SW 1271 (cell line): ENCODE measurements at places on chromosomes 5 and 9.

DNA sequence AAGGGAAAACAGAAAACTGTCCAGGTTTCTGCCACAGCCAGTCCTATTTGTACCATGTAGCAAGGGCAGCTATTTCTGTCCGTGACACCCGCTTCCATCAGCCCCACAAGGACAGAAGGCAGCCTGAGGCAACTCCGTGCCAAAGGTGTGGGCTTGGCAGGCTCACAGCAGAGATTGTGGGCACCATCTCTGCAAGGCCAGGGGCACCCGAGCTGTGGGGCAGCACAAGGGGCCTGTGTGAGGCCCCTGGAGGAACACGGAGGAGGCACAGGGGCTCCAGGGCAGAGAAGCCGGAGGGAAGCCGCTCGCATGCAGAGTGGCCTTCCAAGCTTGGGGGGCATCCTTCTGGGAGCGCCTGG is 43.5 kb downstream of the COL23A1 start:
- no peak for DNase-seq

GRCh38 chr5:131747180-131748105 is 49.4 kb downstream of the FNIP1 start:
- DNase-seq: no peak

DNA sequence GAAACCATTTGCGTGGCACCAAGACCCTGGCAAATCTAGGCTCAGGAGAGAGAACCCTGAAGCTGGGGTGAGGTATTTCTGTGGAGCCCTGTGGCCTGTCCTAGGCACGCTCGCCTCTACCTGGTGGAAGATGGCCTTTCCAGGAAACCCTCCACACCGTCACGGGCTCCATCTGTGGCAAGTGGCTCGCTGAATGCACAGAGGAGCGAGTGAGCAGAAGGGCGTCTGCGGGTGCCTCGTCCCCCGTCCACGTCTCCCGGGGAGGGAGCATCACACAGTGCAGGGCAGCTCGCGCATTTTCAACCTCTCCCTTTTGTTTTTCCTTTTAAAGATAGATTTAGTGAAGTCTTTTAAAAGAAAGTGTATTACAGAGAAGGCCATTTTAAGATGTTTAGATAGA is 25.3 kb upstream of the RASGEF1C start:
- DNase-seq: no peak

- DNase-seq: no peak
These were observed 120.7 kb upstream of the OTULINL start for GRCh38 chr5:14460844-14461398.

DNA sequence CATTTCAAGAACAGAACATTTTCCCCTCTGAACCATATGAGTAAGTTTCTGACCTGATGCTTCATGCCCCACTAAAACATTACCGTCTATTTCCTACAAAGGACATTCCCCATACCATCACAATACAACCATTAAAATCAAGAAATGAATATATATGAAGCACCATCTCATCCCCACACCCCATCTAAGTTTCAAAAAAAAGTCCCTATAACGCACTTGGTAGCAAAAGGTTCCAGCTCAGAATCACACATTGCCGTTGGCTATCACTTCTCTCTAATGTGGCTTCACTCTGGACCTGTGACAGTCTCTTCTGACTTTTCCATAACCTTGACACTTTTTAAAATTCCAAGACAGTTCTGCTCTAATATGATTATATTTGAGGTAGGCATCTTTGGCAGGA is 5.9 kb downstream of the EMB start:
- DNase-seq: no peak

GRCh38 chr5:133222040-133222439 is 170.2 kb downstream of the HSPA4 start:
- DNase-seq: no peak

DNA sequence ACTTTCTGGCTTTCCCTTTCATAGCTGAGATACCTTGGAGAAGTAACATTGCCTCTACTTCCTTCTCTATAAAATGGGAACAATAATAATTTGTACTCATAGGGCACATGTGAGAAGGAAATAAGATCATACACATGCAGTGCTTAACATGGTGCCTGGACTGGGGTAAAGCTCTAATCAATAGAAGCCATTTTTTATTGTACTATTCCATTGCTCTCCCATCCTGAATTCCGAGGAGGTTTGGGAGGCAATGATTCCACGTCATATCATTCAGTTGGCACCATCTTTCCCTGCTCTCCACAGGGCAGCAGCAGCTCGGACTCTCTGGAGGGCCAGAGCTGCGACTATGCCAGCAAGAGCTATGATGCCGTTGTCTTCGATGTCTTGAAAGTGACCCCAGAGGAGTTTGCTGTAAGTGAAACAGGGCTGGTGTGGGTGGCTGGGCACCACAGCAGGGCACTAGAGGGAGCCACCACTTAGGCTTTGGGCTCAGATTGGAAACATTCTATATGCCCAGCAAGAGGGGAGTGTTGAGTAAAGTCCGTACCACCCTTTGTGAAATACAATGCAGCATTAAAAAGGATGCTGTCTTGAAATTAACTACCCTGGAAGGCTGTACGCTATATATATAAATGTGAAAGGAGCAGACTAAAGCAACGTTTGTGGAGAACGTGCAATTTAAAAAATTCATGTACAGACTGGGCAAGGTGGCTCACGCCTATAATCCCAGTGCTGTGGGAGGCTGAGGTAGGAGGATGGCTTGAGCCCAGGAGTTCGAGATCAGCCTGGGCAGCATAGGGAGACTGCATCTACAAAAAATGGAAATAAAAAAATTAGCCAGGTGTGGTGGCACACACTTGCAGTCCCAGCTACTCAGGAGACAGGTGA is 51.2 kb downstream of the RALGPS1 start:
- DNase-seq: no peak

GRCh38 chr9:126582427-126582826 is 31.3 kb upstream of the LMX1B start:
- DNase-seq: no peak

DNA sequence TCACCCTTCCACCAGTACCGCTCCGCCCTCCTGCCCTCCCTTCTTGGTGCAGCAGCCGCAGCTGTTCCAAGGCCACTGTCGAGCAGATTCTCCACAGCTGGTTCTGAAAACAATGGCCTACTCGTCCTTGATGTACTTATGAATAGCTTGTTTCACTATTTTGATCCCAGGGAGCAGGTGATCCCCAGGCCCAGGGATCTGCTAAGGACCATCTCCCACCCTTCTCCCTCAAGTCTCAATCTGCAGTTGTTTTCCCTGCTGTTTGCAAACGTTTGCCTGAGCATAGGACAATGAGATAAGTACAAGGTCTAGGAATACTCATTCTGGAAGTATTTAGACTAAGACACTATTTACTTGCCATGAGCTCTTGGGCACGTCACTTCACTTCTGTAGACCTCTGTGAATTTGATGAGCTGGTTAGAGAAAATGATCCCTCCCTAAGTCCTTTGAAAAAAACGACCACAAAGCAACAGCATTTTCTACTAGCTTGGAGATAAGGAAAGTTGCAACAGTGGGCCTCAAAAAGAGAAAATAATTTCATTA is 1.8 kb downstream of the LURAP1L start:
- DNase-seq: peak; percentile 39

- DNase-seq: peak; percentile 100
These were observed 91.5 kb upstream of the DNAH5 start for GRCh38 chr5:14035859-14036503.

- no peak for DNase-seq
These were observed 309.3 kb downstream of the BNC2 start for GRCh38 chr9:16561121-16561520.

GRCh38 chr9:112530751-112531205 is 44.2 kb downstream of the KIAA1958 start:
- DNase-seq: no peak

- DNase-seq: no peak
These were observed 18.1 kb downstream of the GRXCR2 start for GRCh38 chr5:145854651-145855258.

GRCh38 chr5:135112008-135112725 is 78.1 kb upstream of the PITX1 start:
- no peak for DNase-seq

GRCh38 chr9:98281281-98281680 is 25.8 kb upstream of the TBC1D2 start:
- DNase-seq: no peak

GRCh38 chr9:79616013-79616412 is 44.2 kb downstream of the TLE4 start:
- no peak for DNase-seq

- DNase-seq: no peak
These were observed 243.7 kb downstream of the KCTD16 start for GRCh38 chr5:144414202-144415029.
